ENCODE measurements at places on chromosomes 7 and 10.

DNA sequence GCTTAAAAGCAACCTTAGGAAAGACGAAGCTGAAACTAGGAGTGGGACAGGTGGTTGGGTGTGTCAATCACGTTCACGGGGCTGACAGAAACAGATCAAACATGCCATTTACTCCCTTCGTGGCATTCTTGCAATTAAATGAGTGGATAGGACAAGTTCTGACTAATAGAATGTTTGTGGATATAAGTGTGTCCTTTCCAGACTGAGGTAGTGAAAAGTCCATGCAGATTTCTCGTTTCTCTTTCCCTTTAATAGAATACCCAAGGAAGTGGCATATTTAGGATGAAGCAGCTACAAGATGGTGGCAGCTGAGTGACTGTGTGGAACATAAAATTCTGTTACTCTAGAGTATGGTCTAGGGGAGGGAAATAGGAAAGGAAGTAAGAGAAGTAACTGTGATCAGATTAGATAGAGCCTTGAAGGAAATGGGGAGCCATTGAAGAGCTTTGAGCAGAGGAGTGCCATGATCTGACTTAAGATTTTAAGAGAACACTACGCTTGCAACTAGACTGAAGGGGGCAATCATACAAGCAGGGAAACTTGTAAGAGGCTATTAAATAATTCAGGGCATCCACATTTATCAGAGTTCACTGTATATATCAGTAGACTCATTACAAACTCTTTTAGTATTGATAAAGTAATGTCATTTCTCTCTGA lies 46.3 kb upstream of the HYAL4 start:
- DNase-seq, result no peak

- DNase-seq, result no peak
Measured at GRCh38 chr10:5776881-5777197, 36.4 kb downstream of the GDI2 start.

- no peak for DNase-seq
Measured at GRCh38 chr10:106973288-106973687, 191.2 kb downstream of the SORCS1 start.

DNA sequence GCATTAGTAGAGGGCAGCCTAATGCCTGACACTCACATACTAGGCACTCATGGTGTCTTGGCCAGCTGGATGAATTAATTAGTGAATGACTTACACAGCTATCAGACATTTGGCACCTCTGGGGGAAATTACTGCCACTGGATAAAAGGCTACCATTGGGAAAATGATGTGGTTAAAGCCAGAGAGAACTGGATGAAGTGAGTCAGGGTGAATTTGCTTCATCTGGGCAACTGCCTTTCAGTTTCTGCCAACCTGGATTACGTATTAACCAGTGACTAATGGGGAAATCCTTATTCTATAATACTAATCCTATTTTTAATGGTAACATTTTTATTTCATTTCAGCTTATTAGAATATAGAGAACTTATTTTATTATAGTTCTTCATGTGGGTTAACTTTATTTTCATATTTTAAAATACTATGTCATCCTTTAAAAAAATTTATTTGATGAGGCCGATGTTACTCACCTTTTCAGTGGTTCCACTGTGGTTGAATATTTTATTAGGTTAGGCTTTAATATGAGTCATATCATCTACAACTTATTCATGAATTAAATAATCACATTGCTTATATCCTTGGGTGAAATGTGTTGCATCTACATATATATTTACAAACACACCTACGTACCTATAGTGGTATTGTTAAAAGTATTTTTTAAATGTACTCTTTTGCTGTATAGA lies 85.6 kb upstream of the CAPZA2 start:
- peak; percentile 65 for DNase-seq

DNA sequence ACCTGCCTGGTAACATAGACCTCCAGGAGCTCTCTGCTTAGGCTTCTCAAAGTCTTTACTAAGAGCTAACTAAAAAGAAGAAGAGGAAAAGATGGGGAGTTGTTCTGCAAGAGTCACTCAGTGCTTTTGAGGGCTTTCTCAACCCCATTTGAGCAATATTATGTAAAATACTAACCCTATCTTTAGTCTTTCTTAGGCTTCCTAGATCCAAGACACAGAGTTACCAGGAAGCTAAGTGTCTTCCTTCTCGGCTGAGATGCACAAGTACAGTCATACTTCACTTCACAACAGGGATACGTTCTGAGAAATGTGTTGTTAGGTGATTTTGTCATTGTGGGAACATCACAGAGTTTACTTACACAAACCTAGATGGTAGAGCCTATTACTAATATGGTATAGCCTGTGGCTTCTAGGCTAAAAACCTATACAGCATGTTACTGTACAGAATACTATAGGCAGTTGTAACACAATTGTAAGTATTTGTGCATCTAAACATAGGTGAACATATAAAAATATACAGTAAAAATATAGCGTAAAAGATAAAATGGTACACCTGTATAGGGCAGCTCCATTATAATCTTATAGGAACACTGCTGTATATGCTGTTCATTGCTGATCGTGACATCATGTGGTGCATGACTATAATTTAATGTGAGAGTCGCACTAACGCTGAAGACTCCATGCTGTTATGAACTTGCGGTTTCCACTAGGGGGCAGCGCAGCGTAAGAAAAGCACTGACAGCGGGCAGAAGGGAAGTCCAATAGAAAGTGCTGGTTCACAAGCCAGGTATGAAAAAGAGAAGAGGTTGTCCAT lies 16.3 kb downstream of the ANKRD22 start:
- DNase-seq, result peak; percentile 77

- no peak for DNase-seq
Measured at GRCh38 chr7:103626776-103627175, 180.8 kb upstream of the SLC26A5 start.

DNA sequence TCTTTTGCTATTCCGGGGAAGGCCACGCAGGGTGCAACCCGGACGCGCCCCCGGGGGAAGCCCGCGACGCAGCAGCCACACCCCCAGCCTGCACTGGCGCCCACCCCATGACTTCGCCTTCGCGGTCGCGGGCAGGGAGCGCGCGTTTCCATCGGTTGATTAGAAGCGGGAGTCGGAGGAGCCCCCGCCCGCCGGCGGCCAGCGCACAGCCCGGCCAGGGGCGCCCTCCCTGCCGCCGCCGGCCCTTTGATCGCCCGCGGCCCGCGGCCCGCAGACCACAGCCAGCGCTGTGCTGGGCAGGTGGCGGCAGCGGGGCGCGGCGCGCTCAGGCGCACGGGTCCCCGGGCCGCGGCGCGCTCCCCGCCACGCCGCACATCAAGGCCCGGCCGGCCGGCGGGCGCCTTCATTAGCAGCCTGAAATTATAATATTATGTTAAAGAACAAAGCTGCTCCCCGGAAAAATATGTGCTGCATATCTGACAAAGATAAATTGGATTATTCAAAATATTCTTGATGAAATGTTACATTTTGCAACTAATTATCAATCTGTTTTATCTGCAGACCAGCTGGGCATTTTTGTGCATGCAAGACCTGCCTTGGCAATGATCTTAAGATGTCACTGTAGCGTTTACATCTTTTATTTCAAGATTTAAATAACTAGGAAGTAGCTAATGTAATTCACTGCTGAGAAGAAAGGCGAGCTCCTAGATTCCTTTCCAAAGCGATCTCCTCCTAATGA lies 160.7 kb upstream of the MKI67 start:
- DNase-seq, result no peak

- DNase-seq, result no peak
Measured at GRCh38 chr10:5447611-5448071, 35.3 kb downstream of the NET1 start.

GRCh38 chr10:127069436-127069835 lies 127.0 kb downstream of the INSYN2A start:
- no peak for DNase-seq

GRCh38 chr7:94052398-94053180 lies 48.4 kb upstream of the BET1 start:
- no peak for DNase-seq

DNA sequence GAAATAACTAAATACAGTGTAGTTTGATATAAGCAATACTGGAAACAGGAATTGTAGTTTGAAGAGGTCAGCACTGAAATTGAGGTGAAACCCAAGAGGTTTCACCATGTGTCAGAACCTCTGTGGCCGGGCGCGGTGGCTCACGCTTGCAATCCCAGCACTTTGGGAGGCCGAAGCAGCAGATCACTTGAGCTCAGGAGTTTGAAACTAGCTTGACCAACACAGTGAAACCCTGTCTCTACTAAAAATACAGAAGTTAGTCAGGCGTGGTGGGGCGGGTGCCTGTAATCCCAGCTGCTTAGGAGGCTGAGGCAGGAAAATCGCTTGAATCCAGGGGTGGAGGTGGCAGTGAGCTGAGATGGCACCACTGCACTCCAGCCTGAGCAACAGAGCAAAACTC lies 13.7 kb downstream of the AHCYL2 start:
- no peak for DNase-seq

GRCh38 chr10:59904426-59905065 lies 1.8 kb downstream of the CCDC6 start:
- DNase-seq, result no peak

DNA sequence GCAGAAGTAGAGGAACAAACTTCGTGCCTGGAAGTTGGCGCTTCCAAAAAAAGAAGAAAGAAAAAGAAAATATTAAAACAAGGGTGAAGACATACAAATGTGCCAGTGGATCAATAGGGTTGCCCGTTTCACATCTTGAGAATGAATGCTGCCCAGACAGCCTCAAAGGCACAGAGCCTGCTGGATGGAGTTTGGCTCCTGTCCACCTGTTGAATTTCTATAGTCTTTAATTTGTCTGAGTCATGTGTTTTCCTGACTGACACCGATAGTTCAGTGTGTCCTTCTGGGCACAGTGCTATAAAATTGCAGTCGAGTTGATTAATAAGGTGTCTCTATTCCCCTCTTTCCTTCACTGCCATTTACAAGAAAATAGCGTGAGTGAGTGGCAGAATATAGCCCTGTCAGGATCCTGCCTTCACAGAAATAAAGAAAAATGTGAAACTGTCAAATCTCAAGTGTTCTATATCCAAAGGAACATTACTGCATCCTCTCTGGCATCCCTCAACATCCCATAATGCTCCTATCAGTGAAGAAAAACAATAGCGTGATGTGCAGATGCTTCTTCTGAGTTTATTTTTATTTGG lies 471.3 kb upstream of the AUTS2 start:
- no peak for DNase-seq

DNA sequence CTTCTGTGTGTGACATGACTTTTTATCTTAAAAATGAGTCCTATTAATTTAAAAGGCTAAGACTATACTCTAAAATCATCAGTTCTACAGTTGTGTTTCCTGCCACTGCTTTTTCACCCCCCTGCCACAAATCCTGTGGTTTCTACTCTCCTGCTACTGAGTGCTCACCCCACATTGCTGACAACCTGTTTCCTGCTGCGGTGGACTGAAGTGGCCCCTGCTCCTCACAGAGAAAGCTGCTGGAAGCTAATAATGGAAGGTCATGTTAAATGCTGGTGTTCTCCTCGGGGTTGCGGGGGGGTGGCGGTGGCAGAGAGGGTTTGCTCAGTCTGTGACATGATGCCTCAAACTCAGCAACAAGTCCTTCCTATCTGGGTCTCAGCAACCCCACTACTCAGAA lies 113.2 kb upstream of the INHBA start:
- no peak for DNase-seq

GRCh38 chr7:17009933-17010332 lies 128.2 kb upstream of the AGR3 start:
- no peak for DNase-seq

DNA sequence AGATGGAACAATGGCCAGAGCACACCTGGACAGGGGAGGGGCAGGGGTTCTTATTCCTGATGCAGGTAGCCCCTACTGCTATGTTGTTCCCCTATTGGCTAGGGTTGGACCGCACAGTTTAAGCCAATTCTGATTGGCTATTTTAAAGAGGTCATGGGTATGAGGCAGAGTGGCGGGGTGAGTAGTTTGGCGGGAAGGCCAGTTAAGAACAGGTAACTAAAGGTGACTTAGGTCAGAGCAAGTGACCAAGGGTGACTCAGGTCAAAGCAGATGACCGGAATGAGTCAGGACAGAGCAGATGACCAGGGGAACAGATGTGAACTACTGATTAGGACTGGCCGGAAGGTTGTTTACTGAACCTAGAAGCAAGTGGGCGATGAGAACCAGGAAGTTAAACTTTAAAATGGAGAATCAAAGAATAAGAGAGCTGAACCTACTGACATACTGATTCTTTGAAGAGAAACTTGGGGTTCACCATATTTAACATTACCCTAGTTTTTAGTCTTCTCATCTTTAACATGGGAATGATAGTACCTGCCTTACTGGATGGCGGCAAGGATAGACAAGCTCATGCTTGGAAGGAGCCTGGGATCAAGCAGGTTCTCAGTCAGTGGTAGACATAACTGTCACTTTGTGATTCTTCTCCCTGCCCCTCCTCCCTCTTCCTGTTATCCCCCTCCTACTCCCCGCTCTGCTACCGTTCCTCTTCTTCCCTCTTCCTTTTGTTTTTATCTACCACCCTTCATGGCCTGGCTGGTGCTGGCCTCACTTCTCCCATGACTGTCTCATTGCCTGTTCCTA lies 55.0 kb downstream of the CCNY start:
- no peak for DNase-seq

GRCh38 chr7:33420311-33420940 lies 291.1 kb downstream of the BBS9 start:
- DNase-seq, result no peak

DNA sequence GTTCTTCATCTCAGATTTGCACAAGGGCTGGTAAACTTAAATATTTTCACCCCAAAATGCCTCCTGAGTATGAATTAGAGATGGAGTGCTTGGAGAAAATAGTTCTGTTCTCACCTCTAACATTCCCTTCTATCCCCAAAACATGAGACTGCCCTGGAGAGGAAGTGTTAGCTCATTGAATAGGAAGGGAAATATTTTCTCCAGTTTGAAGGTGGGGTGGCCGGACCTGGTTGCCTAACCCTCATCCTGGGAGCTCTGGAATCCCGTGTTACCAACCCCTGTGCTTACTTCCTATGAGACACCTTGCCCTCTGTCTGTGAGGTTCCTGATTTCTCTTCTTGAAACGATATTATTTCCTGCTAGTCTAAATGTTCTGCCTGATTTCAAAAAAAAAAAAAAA lies 779 bp downstream of the IFIT2 start:
- DNase-seq, result no peak

- DNase-seq, result no peak
Measured at GRCh38 chr7:30465046-30465810, 13.4 kb downstream of the NOD1 start.

GRCh38 chr10:5419466-5420094 lies 7.2 kb downstream of the NET1 start:
- DNase-seq, result no peak

DNA sequence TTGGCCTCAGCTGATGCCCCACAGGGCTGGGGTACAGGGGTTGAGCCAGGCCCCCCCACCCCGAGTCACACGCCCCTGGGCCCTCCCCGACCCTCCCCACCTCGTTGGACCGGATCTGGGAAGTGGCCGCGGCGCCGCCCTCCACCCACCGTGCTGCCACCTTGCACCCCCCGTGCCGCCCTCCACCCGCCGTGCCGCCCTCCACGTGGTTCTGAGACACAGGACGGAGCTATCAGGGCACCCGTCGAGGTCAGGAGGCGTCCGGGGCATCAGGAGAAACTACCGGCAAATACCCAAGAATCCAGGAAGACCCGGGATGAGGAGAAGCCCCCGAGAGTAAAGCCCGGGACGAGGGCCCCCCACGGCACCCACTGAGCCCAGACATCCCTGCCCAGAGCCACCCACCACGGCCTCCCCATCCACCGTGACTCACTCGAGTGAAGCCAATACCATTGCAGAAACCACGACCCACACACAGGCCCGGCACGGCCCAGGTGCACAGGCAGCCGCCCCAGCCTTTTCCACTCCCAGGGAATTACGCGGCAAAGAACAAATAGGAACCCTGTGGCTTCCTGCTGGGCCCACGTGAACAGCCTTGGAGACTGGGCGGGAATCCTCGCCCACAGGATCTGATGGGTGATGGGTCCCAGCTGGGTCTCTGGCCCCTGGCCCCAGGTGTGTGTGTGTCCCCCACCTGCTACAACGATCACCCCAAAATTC lies 34.0 kb downstream of the ADAP1 start:
- DNase-seq, result no peak

Data from brain microvascular endothelial cell (primary cell).